Stimulated activated CD8-positive, alpha-beta memory T cell treated with anti-CD3 and anti-CD28 coated beads, Interleukin-7, amount 100 ng/mL, for 48 hours (primary cell): ENCODE measurements at places on chromosomes 5 and 9.

DNA sequence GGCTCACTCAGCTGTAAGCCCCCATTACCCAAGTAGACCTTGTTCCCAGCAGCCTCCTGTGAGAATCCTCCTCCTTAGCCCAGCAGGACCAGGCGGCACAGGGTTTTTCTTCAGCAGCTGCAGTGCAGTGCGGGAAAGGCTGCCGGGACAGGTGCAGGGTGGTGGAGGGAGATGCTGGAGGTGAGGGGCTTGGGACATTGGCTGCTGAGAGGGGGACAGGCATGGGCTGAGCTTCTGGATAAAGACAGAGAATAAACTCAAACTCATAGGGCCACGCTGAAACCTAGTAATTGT, 174.7 kb downstream of the CACNA1B start:
- DNase-seq = no peak

GRCh38 chr5:39502704-39503103, 77.9 kb upstream of the DAB2 start:
- no peak for DNase-seq

- no peak for DNase-seq
Measured at GRCh38 chr9:91917436-91917835, 32.6 kb downstream of the ROR2 start.

DNA sequence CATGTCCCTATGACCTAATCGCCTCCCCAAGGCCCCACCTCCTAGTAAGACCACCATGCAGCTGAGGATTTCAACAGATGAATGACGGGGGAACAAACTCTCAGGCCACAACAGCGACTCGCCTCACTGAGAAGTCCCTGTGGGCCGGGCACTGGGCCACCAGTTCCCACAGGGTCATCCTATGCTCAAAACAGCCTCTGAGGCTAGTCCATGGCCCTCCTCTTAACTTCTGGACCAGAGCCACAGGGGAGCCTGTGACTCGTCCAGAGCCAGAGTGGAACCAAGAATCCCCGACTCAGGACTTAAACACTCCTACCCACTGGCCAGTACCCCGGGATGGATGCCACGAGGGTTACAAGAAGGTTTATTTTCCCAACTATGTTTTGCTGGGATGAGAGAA, 12.3 kb downstream of the GFPT2 start:
- no peak for DNase-seq

- no peak for DNase-seq
Measured at GRCh38 chr9:38000332-38000731, 68.7 kb downstream of the SHB start.

- DNase-seq = no peak
Measured at GRCh38 chr5:89213573-89213972, 330.6 kb upstream of the MEF2C start.

GRCh38 chr9:1454616-1455347, 404.6 kb downstream of the DMRT2 start:
- no peak for DNase-seq

- no peak for DNase-seq
Measured at GRCh38 chr9:113624721-113625120, 161.2 kb downstream of the RGS3 start.

DNA sequence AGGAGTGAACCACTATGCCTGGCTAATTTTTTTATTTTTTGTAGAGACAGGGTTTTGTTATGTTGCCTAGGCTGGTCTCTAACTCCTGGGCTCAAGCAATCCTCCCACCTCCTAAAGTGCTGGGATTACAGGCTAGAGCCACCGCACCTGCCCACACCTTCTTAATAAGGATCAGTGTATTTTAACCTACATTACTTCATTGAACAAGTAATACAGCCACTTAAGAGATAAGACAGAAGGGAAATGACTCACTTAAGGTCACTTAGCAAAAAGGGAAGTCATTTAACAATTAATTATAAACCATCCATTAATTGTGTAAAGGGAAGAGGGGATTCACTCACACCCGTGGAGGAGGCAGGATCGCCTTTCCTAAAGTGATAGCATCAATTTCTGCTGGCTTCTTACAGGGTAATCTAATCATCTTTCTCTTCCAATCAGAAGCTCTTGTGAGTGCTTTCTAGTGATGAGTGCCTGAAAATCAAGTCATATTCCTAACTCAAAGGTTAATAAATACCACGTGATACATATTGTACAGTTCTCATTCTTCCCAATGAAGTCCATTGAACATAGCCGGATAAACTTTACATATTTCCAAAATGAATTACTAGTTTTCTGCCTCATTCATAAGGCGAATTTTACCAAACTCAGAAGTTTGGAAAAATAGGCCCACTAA, 3.5 kb downstream of the FBXW11 start:
- no peak for DNase-seq

- no peak for DNase-seq
Measured at GRCh38 chr5:32383065-32383464, 61.5 kb downstream of the ZFR start.

GRCh38 chr5:111129938-111130337, 37.8 kb downstream of the WDR36 start:
- no peak for DNase-seq

DNA sequence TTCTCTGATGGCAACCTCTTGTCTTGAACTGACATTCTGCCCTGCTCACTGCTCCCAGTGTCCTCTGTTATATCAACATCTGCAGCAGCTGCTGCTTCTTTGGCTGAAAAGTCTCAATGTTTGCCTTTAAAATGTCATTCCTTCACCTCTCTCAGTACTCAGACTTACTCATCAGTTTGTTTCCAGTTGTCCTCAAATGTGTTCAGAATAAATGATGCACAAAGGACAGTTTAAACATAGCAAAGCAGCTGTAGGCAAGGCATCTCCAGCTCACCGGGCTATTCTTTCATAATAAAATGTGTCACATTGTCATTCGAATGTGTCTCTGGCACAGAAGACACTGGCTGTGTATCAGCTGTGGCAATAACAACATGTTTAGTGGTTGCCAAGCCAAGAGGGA, 590.9 kb upstream of the ZNF608 start:
- no peak for DNase-seq

DNA sequence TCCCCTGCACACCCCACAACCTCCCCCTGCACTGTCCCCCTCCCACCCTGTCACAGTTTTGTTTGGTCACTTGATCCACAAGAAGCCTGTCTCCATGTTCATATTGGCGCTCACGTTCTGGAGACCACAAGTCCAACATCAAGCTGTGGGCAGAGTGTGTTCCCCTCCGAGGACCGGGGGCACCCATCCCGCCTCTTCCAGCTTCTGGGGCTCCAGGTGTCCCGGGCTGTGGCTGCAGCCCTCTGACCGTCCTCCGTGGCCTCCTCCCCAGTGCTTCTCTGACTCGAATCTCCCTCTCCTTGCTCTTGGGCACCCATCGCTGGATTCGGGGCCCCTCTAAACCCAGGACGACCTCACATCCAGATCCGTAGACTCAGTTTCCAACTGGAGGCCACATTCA, 49.2 kb downstream of the PLEKHG4B start:
- DNase-seq = no peak

DNA sequence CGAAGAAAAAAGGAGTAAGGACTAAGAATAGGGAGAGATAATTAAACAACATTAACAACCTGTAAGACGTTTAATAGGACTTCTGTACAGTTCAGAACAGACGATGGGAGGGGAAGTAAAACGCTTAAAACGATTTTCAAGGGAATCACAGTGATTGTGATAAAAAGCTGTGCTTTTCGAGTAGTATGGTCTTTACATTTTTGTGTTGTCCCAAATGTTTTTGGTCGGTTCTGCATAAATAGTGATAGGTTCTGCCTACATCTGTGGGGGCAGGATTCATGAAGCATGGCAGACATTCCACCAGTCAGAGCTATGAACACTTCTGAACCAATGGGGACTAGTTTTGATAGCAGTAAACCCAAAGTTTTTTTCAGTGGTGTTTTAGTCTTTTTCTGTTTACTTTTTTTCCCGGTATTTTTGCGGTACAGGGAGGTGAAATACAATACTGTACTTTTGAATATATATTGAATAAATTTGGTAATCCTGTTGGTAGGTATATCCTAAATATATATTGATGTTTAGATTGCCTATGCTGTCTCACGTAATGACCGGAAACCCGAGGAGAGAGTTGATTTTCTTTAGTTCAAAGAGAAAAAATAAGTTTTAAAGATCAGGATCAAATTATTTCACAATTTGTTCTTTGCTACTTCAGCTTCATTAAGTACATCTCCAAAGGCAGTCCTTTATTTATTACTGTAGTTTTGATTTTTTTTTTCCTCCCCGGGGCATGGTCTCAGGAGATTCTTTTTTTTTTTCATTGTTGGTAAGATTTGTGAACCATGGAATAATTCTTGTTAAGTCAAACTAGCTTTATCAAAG, 1.3 kb downstream of the ERBIN start:
- no peak for DNase-seq
